ENCODE measurements at places on chromosomes 7 and 10.

DNA sequence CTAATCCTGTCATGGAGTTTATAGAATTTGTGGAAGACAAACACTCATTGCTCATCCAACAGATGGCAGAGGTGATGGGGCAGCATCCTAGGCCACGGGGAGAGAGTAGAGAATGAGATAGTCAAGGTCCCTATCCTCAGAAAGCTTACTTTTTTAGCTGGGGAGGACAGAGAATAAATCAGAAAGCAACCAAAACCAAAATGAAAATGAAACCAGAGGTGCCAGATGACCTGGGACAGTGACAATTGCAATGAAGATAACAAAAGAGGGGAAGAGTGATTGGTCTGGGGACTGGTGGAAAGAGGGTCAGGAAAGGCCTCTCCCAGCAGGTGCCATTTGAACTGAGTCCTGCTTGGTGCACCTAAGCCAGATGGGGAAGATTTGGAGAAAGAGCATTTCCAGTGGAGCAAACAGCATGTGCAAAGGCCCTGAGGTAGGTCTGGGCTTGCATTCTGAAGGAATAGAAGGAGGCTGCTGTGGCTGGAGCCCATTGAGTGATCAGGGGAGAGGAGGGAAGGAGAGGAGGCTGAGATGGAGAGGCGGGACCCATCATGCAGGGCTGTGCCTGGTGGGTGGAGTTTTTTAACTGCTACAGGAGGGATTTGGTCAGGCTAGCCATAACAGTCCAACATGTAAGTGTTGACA lies 164.1 kb downstream of the RPS24 start:
- DNase-seq: no peak

DNA sequence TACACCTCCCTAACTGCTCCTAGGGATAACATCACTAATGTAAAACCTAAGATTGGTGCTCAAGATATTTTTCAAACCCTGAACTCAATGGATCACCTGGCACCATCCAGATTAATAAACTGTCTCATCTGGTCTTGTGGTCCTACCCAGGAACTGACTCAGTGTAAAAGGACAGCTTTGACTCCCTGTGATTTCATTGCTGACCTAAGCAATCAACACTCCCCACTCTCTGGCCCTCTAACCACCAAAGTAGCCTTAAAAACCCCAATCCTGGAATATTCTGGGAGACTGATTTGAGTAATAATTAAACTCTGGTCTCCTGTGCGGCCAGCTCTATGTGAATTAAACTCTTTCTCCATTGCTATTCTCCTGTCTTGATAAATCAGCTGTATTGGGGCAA lies 6.2 kb upstream of the USP54 start:
- DNase-seq: no peak

DNA sequence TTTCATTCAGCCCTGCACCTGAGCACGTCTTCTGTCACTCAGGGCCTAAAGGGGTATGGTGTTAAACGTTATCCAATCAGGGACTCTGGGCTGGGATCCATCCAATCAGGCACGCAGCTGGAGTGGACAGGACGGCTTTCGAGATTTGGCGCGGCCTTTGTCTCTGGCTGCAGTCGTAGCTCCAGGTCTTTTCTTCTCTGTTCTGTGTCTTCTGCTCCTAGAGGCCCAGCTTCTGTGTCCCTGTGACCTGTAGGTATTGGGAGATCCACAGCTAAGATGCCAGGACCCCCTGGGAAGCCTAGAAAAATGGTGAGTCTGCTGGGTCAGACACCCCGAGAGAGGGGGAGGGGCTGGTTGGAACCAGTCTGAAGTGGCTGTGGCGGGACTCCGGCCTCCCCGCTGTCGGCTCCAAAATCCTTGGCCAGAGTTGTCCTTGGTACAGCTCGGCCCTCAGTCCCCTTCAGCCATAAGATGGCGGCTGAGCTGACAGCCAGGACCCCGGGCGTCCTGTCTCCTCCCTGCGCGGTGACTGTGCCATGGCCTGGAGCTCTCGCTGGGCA lies 11.7 kb upstream of the ZNF680 start:
- DNase-seq: peak; percentile 16

GRCh38 chr10:14010101-14010558 lies 320.6 kb downstream of the FRMD4A start:
- DNase-seq: peak; percentile 35

DNA sequence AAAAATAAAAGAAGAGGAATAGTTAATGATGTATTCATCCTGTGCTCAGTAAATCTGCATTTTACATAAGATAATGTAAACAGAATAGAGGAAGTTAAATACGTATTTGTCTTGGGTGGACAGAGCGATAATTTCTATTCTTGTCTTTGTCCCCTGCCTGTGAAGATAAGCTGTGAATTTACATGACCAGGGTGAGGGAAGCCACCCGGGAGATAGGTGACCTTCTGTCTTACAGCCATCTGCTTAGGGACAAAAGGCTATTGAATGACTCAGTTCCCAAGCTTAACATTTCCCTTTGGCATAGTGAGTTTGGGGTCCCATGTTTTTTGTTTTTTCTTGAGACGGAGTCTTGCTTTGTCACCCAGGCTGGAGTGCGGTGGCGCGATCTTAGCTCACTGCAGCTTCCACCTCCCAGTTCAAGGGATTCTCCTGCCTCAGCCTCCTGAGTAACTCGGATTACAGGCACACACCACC lies 88.7 kb upstream of the KCTD7 start:
- no peak for DNase-seq

- peak; percentile 71 for DNase-seq
Observed at GRCh38 chr10:128150045-128150493, 23.8 kb upstream of the MKI67 start.

DNA sequence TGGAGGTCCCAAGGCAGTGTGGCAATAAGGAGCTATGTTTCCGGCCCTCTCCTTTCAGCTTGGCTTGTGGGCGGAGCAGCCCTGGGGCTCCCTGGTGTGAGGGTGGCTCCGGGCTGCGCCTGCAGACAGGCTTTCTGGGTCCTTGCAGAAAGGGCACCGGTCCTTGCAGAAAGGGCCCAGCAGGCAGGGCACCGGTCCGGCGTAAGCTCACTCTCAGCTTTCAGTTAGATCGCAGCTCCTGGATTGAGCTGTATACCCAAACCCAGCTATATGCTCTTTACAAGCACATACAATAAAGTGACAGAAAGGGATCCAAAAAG lies 293.8 kb upstream of the SHH start:
- no peak for DNase-seq

DNA sequence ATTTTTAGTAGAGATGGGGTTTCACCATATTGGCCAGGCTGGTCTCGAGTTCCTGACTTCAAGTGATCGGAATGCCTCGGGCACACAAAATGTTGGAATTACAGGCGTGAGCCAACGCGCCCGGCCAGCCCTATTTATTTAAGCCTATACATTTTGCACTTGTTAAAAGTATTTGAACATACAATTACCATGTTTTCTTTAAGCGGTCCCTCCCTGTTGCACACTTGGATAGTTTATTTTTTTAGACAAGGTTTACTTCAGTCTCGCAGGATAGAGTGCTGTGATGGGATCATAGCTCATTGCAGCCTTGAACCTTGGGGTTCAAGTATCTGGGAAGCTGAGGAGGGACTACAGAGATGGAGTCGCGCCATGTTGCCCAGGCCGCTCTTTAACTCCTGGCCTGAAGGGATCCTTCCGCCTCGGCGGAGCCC lies 35.7 kb upstream of the SRRM3 start:
- DNase-seq: no peak

GRCh38 chr10:23111517-23112286 lies 16.3 kb downstream of the MSRB2 start:
- DNase-seq: no peak

DNA sequence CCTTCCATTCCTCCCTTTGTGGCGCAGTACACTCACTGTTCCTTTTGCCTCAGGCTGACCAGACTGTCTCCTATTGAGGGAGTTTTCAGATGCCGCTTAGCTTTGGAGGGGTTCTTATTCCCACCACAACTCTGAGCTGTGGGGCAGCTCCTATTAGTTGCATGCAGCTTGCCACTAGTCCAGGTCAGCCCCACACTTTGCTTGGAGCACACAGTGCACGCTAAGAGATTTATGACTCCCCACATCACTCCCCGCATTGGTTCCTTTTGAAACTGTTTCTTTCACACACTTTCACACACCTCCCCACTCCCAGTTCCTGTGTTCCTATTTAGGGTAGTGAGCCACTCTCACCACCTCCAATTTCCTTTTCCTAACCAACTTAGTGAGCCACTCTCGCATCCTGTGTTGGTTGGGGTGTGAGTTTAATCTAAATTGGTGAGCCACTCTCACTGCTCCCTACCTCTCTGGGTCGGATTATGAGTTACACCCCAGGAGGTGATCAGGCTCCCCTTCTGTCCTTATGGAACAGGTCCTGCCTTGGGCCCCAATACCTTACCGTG lies 10.4 kb upstream of the ZNF485 start:
- DNase-seq: no peak

GRCh38 chr7:48182718-48183369 lies 11.6 kb downstream of the ABCA13 start:
- DNase-seq: no peak

DNA sequence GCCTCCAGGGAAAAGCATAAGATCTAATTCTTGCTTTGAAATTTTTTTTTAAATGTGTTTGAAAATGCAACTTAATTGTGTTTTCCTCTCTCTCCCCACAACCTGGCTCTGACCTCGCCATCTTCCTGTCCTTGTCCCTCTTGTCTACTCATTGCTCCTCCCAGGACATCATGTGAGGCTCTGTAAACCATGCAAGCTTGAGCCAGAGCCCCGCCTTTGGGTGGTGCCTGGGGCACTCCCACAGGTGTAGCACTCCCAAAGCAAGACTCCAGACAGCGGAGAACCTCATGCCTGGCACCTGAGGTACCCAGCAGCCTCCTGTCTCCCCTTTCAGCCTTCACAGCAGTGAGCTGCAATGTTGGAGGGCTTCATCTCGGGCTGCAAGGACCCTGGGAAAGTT lies 9.8 kb upstream of the CDHR1 start:
- DNase-seq: no peak

DNA sequence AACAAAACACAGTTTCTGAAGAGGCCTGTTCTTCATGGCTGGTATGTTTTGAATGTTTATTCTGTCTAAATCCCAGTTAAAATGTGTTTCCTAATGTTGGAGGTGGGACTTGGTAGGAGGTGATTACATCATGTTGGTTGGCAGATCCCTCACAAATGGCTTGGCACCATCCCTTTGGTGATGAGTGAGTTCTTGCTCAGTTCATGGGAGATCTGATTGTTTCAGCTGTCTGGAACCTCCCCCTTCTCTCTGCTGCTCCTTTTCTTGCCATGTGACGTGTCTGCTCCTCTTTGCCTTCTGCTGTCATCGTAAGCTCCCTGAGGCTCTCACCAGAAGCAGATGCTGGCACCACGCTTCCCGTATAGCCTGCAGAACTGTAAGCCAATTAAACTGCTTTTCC lies 383.6 kb upstream of the TPK1 start:
- DNase-seq: no peak

- DNase-seq: no peak
Observed at GRCh38 chr10:73793456-73793855, 8.1 kb downstream of the ZSWIM8 start.

GRCh38 chr7:32108651-32109050 lies 38.4 kb upstream of the PDE1C start:
- DNase-seq: no peak

DNA sequence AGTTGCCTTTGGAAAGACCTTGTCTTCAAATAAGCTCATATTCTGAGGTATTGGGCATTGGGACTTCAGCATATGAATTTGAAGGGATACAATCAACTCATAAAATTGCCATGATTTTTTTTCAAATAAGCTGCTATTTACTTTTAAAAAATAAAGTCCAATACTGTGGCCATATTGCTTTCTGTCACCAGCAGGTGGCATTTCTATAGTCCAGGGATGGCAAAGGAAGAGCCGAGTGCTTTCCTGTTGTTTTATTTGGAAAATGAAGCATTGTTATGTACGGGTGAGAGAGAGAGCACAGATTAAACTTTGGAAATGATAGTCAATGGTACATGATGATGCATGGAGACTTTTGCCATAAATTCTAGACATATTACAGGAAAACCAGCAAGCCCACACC lies 104.1 kb upstream of the DPP6 start:
- DNase-seq: peak; percentile 10

DNA sequence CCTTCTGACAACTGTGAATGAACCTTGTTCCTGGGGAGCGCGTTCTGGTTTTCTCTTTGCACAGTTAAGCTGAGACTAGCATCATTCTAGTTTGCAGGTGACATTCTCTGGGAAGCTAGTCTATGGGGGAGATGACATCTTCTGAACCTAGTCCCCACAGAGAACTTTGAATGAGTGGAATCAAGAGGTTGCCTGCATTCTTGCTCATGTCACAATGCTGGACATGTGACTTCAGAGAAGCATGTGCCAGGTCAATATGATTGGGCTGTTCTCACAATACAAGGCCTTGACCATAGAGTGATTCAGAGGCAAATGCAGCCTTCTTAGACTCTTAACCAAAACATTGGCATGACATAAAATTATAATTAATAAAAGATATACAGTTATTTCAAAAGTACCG lies 22.1 kb downstream of the KLLN start:
- DNase-seq: no peak
